GOT3 (cell line): ENCODE measurements at places on chromosomes 2 and 18.

DNA sequence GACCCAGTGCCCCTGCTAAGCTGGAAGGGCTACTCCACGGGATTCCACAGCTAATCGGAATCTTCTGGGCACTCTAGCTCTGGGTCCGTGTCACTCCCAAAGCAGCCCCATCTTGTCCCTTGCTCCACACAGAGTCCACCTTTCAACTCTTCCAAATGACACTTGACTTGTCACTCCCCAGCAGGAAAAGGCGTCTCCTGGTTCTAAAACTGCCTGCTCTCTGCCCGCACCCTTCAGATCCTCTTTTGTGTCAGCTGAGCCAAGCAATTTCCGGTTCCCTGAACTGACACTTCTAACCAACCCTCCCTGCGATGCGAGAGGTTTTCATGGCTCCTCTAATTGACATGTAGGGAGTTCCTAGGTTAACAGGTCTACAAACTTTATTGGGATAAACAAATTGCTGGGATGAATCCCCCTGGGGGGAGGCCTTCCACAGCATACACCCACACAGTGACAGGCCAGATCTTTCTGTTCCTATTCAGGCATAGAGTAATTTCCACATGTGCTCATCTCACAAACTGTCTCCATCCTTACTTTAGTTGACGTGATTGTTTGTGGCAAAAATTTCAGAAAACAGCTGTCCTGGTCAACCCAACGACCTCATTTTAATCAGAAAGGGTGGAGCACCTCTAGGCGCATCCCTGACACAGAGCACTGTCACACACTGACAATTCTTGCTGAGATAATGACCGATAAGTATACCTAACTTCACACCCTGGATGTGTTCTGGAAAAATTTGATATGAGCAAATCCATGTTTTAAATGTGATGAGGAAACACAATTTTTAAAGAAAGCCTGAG lies 104.9 kb downstream of the RBMS1 start:
- DNase-seq: no peak

DNA sequence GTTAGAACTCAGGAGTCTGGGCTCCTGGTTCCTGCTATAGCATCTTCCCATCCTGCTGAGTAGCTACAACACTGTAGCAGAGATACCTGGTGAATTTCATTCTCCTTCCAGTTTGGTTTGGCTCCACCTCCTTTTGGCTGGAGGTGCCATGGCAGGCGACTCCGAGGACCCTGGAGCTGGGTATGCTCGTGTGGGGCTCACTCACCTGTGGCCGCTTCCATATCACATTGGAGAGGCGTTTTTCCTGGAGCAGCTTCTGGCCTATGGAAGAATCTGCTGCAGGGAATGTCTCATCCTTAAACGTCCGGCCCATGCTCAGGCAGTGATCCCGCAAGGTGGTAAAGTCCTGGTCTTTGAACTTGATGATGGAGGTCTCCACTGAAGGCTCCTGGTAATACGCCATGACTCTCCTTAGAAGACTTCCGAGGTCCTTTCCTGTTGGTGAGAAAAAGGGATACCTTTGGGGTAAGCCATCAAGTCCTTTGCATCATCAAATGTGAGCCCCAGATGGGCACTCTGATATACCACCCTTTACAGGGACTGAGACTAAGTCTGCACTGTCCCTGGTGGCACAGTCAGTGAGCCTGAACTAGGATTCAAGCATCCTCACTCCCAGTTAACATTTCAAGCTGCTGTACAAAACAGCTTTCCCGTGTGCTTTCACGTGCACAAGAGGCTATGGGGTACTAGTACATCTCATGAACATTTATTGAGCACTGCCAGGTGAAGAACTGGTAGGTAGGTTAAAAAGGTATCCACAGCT lies 20.1 kb downstream of the CAPN13 start:
- no peak for DNase-seq

- DNase-seq: no peak
These were observed 9.0 kb upstream of the CDK15 start for GRCh38 chr2:201797175-201797840.

GRCh38 chr2:85405201-85406059 lies 4.7 kb downstream of the CAPG start:
- DNase-seq: peak; percentile 44

DNA sequence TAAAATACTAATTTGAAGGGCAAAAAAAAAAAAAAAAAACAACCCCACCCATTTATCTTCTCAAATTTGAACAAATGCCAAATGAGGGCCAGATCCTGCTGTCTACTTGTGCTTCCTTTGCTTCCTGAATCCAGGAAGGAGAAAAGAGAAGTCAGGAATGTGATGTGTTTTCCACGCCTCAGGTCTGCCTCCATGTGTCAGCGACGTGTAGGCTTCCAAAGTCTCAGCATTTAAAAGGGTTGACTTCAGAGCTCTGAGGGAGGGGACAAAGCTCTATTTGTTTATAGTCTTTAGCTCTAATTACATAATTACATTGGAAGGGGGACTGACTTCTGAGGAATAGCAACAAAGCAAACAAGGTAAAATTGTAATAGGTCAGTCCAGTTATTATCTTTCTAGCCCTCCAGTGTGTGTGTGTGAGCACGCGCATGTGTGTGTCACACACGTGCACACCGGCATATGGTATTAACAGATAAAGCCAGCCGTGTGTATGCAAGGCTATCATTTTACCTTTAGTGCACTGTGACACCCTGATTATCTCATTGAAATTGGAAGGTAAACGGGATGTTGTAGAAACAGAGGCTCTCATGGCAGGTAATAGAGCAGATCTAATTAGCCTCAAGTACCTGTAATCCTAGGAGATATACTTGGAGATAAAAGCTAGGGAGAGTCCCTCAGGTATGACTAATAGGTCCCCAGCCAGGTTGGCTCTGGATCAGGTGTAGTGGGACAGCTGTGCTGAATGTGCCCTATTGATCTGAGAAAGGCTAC lies 911.4 kb upstream of the ZEB2 start:
- no peak for DNase-seq

DNA sequence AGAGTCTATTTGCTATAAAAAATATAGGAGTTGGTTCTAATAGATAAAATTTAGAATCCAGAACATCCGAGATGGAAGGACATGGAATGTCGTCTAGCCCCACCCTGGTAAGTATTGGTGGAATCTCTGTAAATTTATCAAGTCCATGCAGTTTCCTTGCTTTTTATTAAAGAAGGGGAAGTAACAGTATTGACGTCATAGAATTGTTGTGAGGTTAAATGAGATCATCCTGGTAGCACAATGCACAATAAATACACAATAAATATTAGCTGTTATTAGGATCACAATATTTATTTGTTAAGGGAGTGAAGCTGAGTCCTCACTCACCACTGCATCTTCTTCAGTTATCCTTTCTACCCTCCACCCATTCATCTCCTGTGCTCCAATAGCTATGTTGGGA lies 16.7 kb upstream of the TMEM177 start:
- no peak for DNase-seq

- DNase-seq: peak; percentile 13
These were observed 185.3 kb upstream of the ATP5MC3 start for GRCh38 chr2:175366815-175367214.

- no peak for DNase-seq
These were observed 53.7 kb downstream of the FAM168B start for GRCh38 chr2:131039535-131039907.

GRCh38 chr18:66638856-66639629 lies 35.2 kb upstream of the CDH19 start:
- no peak for DNase-seq

DNA sequence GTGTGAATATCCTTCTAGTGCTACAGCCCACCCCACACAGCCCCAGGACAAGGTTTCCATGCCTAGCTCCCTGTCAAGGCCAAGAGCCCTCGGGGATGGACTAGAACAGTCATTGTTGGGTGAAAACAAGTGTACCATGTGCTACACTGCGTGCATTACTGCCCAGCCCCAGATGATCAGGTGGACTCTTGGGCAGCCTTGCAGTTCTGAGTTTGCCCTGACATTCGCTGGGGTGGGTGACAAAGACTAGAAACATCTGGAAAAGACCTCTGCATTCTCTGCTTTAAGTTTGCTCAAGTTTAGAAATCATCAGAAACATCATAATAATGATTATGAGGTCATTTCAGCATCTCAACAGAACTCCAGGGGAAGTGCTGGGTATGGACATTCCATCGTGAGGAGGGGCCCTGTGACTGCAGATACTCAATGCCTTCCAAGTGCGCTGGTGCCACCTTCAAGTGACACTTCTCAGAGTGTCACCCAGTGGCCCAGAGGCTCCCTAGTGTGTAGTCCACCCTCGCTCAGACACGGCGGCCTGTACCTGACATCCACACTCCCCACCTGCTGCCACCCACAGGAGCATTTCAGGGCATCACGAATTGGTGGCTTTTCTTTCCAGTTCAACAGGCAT lies 5.3 kb upstream of the PXDN start:
- no peak for DNase-seq

GRCh38 chr2:109194620-109194937 lies 65.6 kb downstream of the SH3RF3 start:
- no peak for DNase-seq

- DNase-seq: no peak
These were observed 48.9 kb downstream of the COPS8 start for GRCh38 chr2:237134321-237135230.

DNA sequence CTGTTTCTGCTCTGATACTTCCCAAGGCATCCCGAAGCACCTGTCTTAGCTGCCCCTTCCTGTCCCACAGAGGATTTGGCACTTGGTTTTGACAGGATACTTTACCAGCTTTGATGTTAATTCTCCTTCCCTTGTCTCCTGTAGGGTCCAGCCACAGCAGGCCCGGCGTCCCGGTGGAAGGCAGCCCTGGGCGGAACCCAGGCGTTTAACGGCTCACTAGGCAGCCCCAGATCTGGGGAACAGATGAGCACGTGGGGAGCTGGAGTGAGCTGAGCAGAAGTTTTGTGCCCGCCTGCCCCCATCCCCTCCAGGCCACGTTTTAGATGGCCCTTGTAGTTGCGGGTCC lies 11.4 kb downstream of the ANKRD23 start:
- no peak for DNase-seq

- DNase-seq: no peak
These were observed 57.0 kb downstream of the MRPL35 start for GRCh38 chr2:86256300-86256699.

DNA sequence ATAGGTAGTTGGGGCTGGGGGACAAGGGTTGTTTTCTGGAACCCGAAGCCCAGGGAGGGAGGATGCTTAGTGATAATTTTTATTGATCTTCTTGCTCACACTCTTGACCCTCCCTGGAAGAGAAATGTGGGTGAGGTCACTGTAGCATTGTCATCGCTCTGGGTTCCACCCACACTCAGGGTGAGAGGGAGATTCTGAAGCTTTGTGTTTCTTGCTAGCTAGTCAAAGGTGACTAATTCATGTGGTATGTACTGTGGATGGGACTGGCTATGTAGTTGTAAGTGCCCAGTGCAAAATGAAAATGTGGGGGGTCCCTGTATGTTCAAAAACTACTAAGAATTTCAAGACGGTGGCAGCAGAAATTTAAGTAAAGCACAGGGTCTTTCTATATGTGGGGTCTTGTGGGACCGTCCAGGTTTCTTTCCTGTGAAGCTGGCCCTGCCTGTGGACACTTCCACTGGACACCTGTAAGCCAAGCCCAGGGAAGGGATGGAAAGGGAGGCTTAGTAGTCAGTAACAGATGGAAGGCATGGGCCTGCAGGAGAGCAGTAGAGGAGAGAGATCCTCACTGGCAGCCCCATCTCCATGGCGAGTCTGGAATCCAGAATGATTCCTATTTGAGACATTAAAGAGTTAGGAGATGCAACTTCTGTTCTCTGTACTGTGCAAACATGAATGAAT lies 35.0 kb downstream of the TSN start:
- DNase-seq: no peak

DNA sequence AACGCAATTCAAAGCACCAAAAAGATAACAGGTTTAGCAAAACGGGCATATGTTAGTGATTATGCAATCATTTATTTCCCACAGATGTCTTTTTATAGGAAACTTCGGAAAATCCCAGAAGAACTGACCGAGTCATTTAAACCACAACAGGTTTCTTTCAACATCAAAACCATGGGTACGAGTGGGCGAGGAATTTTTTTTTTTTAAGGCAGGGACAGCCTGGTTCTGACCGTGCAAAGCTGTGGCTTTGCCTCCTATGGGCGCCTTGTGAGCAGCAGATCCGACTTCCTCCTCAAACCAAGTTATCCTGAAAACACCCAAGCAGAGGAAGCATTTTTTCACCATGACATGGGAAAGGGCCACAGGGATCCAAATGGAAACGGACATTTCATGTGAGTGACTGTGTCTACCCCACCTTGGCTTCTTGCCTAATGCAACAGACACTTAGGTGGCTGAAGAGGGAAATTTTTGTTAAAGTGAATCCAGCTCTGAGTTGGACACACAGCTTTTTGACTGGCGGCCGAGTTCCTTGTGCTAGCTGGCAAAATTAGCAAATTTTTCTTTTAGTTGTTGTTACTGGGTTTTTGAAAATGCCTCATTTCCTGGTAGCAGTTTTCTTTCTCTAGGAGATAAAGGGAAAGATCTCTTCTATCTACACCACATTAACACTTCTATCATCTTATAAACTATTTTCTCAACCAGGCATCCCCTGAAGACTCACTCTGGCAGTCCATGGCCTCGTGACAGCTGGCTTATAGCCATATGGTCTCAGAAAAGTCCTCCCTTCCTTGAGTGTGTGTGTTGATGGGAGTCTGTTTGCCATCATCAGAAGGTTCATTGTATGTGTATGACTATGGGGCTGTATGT lies 487.4 kb upstream of the ZEB2 start:
- peak; percentile 59 for DNase-seq

- no peak for DNase-seq
These were observed 340 bp downstream of the SLC40A1 start for GRCh38 chr2:189580241-189580651.

GRCh38 chr18:62030091-62030985 lies 137.5 kb upstream of the RNF152 start:
- DNase-seq: no peak

DNA sequence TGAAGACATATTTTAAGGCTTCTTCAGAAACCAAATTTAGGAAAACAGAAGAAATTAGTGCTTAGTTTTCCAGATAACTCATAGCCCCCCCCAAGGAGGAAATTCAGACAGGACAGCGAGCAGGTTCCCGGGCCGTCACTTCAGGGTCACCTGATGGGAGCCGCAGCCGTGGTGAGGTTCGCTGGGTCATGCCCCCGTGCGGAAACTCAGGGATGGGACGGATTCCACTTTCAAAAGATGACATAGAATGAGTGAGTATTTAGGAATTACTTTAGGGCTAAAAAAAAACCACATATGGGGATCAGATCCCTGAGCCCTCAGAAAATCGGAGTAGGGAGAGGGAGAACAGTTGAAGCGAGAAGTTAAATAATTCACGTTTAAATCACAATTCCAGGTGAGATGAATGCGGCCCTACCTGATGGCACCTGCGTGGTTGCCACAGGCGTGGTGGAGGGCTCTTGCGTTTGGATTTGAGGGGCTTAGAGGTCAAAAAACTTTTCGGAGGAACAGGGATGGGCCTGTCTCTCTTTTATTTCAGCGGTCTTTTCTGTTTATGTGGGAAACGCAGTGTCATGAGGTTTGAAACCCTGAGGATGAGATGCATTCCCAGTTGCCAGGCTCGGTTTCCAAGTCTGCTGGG lies 114.4 kb downstream of the NFATC1 start:
- DNase-seq: no peak
